Breast epithelium (tissue), 4 donors: ENCODE measurements at places on chromosomes 6 and 20.
A peak's percentile ranks its signal among the peaks of the same experiment; 100 is the strongest.

GRCh38 chr20:19945732-19946670, 71.2 kb upstream of the NAA20 start:
- no peak for DNase-seq

- no peak for DNase-seq
These were observed 18.9 kb downstream of the SCGN start for GRCh38 chr6:25670793-25671513.

GRCh38 chr6:147159536-147160374, 44.5 kb upstream of the STXBP5 start:
- no peak for DNase-seq

DNA sequence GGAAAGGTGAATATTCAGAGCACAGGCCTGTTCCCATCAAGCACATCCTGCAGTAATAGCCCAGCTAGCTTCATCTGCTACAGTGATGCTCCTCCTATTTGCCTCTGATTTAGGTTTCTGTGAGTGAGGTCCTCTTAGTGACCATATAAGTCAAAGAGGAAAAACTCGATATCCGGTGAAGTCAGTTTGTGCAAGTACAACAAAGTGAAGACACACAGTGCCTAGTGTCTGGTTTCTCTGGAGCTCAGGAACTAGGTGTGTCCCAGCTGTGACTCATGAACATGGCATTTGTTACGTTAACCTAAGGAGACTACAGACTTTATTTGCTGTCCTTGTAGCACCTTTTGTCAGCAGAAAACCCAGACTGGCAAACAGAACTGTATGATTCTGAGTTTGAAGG, 33.9 kb downstream of the EDN1 start:
- peak; percentile 79 for DNase-seq

DNA sequence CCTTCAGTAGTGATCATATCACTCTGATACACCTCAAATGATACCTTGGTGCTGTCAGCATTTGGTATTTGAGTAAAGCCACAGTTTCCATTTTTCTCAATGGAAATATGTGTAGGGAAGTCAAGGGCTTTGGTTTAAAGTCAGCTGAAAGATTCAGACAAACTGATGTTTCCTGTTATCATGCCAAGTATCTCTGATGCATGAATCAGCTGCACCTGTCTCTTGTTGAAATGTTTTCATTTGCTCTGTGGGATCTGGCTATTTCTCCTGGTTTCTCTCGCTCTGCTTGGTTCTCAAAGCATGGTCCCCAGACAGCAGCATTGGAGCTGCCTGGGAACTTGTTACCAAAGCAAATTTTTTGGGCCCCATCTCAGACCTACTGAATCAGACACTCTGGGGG, 23.5 kb downstream of the ZFP64 start:
- no peak for DNase-seq

DNA sequence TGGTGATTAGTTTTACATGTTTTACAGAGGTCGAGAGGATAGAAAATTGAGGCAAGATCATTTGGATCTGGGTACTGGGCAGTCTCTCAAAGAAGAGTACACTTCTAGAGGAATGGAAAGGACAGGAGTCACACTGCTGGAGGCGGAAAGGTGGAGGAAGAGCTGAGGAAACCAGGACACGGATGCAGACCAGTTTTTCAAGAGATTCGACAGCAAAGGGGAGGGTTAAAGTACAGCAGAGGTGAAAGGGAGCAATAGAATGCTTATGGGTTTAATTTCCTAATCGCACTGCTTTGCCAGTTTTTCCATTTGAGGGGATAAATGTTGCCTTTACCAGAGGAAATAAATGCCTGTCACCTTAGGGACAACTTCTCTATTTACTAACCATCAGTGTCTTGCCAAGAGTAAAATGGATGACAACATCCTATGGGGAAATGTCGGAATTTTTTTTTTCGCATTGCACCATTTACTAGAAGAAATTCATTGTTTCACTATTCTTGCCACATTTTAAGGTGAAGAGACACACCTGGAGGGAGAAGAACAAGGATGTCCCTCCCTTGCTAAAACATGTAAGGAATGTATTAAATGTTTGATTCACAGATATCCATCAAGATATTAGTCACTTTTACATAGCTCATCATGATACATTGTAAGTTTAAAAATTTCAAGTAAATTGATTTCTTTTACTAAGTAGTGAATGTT, 226.6 kb downstream of the COL12A1 start:
- DNase-seq: no peak

DNA sequence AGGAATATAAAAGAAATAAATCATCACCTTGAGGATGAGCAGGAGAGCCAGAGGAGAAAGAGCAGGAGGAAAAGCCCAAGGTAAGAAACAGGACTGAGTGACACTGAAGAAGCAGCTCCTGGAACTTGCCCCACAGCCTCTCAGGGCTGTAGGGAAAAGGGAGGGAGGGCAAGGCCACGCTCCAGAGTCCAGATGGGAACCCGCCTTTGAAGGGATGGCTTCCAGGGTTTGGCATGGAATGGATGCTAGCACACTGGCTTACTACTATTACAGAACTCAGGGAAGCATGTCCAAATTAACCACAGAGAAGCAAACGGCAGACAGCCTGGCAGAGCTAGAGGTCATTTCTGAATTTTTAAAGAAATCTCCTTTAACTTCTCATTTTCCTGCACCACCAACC, 26.8 kb downstream of the RALGAPA2 start:
- DNase-seq: no peak

- no peak for DNase-seq
These were observed 637 bp upstream of the SLC22A3 start for GRCh38 chr6:160347259-160348222.

DNA sequence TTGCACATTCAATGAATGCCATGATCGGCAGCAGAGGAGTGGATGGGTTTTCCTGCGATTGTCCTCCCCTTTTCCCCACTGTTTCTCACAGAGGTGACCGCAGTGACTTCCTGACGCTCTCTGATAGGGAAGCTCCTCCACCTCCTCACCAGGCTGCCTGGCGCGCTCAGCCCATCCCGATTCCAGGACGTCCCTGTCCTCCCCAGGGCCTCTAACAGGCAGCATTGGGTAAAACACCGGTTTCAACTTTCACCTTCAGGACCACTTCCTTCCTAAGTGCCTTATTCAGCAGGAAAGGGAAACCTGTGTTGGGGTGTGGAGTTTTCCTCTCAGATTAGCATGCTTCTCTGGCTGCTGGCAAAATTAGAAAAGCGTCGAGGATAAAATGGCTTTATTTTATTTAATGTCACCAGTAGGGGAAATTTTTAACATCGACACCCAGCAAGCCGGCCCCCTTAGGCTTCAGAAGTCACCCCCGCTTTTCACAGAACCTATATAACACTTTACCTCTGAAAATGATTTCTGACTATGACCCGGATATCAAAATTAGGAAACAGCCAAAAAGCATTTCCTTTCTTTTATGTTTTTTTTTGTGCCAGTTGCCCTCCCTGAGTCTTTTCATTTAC, 570.4 kb upstream of the GJE1 start:
- no peak for DNase-seq

DNA sequence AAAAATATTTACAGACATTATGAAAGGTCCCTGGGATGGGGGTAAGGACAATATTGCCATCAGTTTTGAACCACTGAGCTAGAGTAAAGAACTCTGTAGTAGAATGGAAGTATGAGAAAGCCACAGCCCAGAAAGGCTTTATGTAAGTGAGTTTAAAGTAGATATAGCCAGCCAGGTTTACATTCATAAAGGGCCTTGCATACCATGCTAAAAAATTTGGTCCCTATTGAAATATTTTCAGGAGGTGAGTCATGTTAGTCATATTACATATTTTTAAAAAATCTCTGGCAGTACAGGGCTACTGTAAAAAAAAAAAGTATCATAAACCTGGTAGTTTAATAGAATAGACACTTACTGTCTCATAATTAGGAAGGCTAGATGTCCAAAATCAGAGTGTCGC, 3.5 kb downstream of the ZKSCAN8 start:
- DNase-seq: no peak

- DNase-seq: no peak
These were observed 62.9 kb downstream of the TRMT6 start for GRCh38 chr20:5887386-5887785.

DNA sequence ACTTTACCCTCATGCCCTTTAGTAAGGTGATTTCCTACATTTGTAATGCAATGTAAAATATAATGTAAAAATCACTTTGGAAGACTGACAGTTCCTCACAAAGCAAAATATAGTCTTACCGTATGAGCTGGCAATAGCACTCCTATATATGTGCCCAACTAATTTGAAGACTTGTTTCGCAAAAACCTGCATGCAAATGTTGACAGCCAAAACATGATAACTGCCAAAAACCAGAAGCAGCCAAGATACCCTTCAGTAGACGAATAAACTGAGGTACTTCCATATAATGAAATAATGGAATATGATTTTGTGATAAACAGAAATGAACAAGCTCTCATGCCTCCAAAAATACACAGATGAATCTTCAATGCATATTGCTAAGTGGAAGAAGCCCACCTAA, 13.6 kb downstream of the AURKA start:
- DNase-seq: no peak

GRCh38 chr6:65259059-65259458, 448.0 kb downstream of the EYS start:
- DNase-seq: no peak
